ENCODE measurements at places on chromosomes 1 and 21.

DNA sequence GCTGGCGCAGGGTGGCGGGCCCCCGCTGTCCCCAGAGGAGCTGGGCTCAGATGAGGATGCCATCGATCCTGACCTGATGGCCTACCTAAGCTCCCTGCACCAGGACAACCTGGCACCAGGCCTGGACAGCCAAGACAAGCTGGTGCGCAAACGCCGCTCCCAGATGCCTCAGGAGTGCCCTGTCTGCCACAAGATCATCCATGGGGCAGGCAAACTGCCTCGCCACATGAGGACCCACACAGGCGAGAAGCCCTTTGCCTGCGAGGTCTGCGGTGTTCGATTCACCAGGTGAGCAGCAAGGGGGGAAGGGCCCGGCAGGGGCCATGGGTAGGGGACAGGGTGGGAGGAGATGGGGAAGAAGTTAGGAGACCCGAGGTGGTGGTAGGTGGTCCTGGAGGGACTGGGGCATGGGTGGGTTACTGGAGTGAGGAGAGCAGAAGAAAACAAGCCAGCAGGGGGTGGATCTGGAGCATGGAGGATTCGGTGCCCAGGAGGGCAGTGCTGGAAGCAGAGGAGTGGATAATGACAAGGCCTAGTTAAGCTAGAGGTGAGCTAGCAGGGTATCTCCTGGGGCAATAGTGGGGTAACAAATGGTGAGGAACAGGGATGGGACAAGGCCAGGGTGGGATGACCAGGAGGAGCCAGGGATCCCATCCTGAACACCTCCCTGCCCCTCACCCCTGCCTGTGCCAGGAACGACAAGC is 13.1 kb downstream of the ZBTB7B start:
- no peak for DNase-seq

DNA sequence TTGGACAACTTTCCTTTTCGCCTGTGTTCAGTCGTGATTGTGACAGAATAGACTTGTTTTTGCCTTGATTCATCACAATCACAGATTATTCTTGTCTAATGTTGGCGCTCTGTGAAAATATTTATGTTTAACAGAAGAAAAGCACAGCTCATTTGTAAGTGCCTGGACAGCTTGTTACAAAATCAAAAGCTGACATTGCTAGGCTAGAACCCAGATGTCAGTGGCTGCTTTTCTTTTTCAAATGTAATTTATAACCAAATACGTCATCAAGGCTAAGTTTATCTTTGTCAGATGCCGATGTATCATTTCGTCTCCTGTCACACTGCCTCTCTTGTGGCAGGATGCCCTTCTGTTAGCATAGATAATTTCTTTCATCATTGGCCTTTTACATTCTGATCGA is 1227.3 kb downstream of the PLA2G4A start:
- no peak for DNase-seq

DNA sequence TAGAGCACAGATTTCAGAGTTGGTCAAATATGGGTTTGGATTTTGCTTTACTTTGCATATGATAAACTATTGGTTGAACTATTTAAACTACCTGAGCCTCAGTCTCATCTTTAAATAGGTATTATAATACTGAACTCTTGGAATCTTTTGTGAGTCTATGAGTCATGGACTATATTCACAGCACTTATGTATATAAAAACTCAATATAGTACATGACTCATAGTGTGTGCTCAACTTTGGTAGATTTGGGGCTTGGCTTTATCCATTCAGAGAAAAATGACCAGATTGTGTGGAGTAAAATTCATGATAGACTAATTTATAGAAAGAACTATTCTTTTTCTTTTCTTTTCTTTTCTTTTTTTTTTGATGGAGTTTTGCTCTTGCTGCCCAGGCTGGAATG is 28.7 kb downstream of the FCRL3 start:
- DNase-seq: no peak

DNA sequence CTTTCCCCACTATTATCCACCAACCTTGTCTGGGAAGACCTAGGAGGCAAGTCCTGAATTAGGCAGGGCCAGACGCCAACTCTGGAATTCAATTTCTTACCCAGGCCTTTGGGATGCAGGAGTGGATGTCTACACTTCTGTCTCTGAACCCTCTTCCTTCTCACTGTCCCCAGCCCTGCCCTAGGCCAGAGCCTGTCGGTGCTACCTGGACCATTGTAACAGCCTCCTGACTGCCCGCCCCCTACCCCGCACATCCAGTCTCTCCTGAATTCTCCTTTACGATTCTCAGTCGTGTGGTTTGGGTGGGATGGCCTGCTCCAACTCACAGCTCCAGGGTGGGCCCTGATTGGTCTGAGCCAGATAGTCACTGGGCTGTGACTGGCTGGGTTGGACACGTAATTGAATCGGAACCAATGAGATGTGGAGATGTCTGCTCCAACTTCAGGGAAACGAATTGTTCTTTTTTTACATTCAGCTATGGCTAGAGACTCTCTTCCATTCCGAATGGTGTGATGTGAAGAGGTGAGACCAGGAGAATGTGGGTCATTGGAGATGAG is 304.6 kb downstream of the PTPRU start:
- DNase-seq: no peak

DNA sequence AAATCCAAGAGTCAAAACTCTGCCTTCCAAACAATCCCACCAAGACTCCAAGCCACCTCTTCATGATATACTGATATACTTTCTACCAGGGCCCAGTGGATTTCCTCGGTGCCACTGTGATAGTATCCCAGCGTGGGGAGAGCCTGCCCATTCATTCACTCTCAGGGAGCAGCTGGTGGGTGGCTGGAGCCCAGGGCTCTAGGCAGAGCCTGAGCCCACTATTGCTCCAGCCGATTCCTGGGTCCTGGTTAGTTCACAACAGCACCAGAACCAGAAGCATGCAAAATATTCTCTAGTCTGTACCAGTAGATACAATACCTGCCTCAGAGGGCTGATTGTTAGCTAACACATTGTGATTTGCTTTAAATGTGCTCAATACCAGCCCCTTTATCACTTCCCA is 831 bp downstream of the CSRP1 start:
- DNase-seq: no peak

DNA sequence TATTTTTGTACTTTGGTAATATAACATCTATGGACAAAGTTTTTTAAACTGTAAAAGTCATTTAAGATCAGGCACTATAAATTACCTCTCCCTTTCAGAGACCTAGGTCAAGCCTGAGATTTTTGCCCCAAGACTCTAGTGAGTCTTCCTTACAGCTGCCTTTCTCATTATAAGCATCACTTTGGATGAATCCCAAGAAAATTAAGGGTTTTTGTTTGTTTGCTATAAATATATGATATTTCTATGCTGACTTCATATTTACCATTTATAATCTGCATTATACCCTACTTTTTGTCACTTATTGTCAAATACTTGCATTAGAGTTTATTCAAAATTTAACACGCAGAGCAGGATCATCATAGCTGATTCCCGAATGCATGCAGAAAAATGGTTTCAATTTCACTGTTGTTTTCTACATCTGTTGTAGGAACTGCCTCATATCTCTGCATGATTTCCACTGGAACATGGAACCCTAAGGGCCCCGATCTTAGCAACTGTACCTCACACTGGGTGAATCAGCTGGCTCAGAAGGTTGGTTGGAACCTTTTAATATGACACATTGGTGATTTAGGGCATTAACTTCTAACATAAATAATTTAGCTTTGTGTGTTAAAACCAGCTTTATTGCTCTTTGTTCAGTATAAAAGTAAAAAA is 150.0 kb downstream of the ADGRL2 start:
- no peak for DNase-seq

GRCh38 chr1:10852486-10852885 is 56.0 kb upstream of the CASZ1 start:
- no peak for DNase-seq

GRCh38 chr1:35029761-35030160 is 2.0 kb downstream of the ZMYM6 start:
- DNase-seq: no peak

DNA sequence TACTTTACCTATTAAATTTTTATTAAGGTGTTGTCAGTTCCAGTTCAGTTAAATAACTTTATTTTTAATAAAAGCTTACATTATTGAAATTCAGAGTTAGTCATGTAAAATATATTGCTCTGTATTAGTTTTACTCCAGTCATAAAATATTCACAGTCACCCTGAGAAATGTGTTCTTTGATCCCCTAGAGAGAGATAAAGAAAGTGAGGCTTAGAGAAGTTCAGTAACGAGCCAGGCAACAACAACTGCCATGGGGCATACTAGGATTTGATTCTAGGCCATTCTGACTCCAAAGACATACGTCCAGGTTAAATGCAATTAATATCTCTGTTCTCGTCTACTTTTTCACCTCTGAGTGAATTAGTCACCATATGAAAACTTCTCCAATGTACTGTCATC is 761.9 kb upstream of the CXADR start:
- no peak for DNase-seq

- DNase-seq: no peak
Observed at GRCh38 chr1:47759251-47759935, 237.8 kb downstream of the TRABD2B start.

GRCh38 chr1:10753299-10753698 is 43.1 kb downstream of the CASZ1 start:
- DNase-seq: no peak

- DNase-seq: no peak
Observed at GRCh38 chr1:157862114-157863070, 20.8 kb upstream of the CD5L start.

- no peak for DNase-seq
Observed at GRCh38 chr1:162019446-162019845, 4.2 kb downstream of the OLFML2B start.

- no peak for DNase-seq
Observed at GRCh38 chr1:216890871-216891270, 167.6 kb upstream of the ESRRG start.

DNA sequence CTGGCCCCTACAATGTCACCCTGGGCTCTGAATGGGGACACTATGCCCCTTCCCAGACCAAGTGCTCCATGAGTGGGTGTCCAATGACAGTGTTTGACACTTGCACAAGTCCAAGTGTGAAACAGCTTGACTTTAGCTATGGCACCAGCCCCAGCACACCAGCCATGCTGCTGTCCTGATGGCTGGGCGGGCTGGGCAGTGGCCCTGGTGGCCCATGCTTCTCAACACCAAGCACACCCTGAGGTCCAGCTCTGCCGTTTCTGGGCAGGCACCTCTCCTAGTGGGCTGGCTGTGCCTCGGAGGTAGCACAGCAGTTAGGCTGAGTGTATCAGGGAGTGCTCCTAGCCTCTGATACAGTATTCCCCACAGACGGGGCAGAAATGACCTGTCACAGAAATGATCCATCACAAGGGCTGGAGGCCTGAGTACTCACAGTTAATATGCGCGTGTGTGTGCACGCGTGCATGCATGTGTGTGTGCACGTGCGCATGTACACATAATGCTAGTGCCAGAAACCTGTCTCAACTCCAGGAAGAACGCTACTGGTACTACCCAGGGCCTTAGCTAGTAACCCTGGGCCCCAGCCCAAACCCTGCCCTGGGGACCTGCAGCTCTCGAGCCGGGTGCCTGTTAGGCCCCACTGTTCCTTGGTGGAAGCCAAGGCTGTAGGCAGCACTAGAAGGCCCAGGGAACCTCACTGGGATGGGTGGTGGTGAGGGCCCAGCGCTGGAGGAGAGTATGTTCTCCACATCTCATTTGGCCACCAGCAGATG is 134.0 kb downstream of the DMRTB1 start:
- DNase-seq: no peak

GRCh38 chr1:21270086-21270689 is 20.1 kb downstream of the ECE1 start:
- peak; percentile 85 for DNase-seq

- DNase-seq: no peak
Observed at GRCh38 chr1:27007909-27008582, 4.6 kb downstream of the TENT5B start.

DNA sequence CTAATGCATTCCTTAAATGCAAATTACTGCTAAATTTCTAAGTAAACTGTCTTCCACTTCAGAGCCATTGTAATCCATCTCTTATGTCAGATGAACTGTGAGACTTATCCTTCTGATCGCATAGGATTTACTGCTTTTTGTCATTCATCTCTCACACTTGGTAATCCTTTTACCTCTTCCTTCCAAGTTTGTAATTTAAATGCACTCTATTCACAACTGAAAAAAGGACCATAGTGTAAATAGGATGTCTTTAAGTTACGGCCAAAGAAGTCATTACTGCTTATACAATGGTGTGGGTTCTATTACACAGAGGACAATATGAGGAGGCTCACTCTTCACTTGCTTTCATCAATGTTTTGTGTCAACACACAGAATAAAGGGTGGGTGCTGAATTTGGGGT is 393.3 kb downstream of the PTBP2 start:
- no peak for DNase-seq

DNA sequence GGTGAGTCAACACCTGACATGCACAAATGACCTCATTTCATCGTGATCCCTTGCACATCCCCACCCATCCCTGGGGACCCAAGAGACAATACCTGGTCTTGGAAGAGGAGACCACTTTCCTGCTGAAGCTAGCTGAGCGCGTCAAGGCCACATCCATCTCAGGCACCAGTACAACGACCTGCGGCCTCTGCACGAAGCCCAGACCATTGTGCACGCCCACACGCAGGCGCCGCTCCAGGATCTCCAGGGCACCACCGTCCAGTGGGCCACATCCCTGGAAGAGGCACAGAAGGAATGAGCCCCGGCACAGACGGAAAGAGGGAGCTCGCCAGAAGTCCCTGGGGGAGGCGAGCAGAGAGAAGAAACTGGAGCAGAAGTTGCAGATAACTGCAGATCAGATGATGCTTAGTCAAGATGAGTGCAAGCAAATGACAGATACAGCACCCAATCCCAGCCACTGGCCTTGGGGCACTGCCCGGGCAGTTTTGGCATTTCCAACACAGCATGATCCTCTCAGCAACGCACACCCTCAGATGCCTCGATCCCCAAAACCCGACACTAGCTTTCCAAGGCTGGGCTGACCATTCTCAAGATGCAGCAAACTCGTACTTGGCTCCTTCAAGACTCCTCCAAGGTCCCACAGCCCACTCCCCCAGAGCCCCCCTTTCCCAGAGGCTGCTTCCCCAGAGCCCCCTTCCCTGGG is 44.1 kb downstream of the NPHP4 start:
- DNase-seq: no peak

DNA sequence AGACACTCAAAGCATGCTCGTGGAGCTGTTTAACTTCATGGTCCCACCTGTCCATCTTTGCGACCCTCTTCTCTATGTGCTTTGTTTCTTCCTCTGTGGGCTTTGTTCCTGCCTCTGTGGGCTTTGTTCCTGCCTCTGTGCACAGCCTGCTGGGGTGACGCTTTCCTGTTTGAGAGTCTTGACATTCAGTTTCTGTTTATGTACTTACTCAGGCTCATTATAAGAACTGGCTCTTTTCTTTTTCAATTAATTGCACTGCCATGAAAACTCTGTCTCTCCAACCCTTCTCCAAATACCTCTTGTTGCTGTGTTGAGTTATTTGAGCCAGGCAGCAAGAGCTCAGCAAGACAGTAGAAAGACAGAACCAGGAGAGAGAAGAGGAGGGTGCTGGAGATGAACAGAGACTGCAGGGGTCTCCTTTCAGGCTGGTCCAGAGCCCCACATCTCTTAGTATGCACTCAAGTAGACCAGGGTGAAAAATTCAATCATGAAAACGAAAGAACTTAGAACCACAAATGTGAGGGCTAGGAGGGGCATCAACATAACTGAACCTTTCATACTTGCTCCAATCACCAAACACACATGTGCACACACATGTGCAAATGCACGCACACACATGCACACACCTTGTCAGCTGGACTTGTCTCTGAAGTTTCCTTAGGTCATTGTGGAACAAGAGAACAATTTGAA is 88.3 kb upstream of the SGIP1 start:
- peak; percentile 63 for DNase-seq

- no peak for DNase-seq
Observed at GRCh38 chr1:71193153-71193552, 112.3 kb upstream of the ZRANB2 start.

Data from CD4-positive, alpha-beta T cell treated with Interleukin-17A for 1 hour (primary cell).